ENCODE measurements at places on chromosomes 7 and 10.

- no peak for DNase-seq
Observed at GRCh38 chr10:132497861-132498561, 39.6 kb upstream of the INPP5A start.

DNA sequence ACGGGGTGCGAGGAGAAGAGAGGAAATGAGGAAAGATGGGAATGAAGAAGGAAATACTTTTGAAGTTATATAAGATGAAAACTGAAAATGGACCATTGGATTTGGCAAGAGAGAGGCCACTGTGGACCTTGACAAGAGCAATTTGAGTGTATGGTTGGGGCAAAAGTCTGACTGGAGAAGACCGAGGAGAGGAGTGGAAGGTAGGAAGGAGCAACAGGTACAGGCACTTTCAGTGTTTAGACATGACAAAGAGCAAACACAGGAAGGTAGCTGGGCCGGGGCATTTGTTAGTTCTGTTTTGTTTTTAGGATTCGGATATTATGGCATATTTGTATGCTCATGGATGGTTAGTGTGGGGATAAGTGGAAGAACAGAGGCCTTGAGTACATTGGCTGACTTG is 99.4 kb downstream of the TAF3 start:
- no peak for DNase-seq

- no peak for DNase-seq
Observed at GRCh38 chr10:46216836-46217751, 69.7 kb upstream of the ANTXRL start.

GRCh38 chr10:128751284-128751683 is 625.1 kb upstream of the MKI67 start:
- DNase-seq, result no peak

- no peak for DNase-seq
Observed at GRCh38 chr10:44209811-44210210, 175.1 kb downstream of the CXCL12 start.

GRCh38 chr7:131570401-131570800 is 14.0 kb upstream of the PODXL start:
- no peak for DNase-seq

- DNase-seq, result no peak
Observed at GRCh38 chr7:77339726-77340125, 76.4 kb downstream of the GSAP start.

DNA sequence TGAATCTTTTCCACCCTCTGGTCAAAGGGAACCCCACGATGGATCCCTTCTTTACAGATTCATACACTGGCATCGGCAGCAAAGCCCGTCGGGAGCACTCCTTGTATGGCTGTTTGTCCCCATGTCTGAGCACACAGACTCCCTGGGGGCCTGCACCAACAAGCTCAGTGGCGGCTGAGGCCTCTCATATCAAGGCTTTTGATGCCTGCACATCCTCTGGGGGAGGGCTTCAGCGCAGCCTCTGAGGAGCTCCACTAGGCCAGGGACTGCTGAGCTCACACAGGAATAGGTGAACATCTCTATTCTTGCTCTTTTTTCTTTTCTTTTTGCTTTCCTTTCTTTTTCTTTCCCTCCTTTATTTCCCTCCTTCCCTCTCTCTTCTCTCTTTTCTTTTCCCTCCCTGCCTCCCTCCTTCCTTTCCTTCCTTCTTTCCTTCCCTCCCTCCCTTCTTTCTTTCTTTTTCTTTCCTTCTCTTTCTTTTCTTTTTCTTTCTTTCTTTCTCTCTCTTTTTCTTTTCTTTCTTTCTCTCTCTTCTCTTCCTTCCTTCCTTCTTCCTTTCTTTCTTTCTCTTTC is 174.6 kb downstream of the CCDC3 start:
- no peak for DNase-seq

DNA sequence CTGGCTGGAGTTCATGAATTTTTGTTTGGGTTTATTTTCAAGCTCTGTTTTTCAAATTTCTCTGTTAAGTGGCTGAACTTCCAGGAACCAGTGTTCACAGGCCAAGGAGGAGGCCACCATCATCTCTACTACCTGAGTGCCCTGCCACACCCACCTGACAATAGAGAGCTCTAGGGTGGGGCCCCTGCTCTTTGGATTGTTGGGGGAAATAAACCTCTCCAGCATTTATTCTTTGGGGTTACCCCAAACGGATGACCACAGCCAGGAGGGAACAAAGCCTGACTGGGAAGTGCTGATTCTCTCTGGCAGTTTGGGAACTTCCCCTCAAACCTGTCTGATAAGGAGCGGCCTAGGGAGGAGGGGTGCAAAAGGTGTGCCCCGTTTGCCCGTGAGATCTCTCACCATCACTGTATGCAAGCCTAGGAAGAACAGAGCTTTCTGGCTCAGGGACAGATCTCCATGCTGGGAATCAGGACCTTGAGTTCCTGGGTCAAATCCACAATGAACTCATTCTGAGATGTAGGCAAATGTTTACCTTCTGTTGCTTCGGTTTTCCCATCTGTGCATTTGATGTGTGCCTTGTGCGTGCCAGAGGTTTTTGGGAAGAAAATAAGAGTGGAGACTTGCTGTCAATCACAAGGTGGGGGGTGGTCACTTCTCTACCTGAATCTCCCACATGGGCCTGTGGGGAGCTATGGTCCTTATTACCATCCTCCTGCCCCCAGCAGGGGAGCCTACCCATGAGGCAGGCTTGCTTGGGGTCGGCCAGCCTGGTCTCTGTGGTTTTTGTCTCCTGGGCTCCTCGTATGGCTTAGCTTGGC is 27.7 kb upstream of the PDCD4 start:
- DNase-seq, result no peak

GRCh38 chr7:103127006-103127405 is 21.9 kb downstream of the NAPEPLD start:
- no peak for DNase-seq

DNA sequence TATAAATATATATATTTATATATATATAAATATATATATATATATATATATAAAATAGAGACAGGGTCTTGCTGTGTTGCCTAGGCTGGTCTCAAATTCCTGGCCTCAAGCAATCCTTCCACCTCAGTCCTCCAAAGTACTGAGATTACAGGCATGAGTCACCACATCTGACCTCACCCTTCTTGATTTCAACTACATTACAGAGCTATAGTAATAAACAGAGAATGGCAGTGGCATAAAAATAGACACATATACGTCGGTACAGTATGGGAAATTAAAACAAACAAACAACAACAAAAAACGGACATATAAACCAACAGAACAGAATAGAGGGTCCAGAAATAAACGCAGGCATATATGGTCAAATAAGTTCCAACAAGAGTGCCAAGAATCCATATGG is 77.6 kb upstream of the PPP1R3A start:
- no peak for DNase-seq

Data from memory B cell (primary cell).